ENCODE measurements at places on chromosomes 11 and 22.

GRCh38 chr22:32501836-32502752 is 27.5 kb downstream of the FBXO7 start:
- no peak for DNase-seq

- no peak for DNase-seq
Observed at GRCh38 chr22:24977370-24978221, 25.1 kb downstream of the KIAA1671 start.

DNA sequence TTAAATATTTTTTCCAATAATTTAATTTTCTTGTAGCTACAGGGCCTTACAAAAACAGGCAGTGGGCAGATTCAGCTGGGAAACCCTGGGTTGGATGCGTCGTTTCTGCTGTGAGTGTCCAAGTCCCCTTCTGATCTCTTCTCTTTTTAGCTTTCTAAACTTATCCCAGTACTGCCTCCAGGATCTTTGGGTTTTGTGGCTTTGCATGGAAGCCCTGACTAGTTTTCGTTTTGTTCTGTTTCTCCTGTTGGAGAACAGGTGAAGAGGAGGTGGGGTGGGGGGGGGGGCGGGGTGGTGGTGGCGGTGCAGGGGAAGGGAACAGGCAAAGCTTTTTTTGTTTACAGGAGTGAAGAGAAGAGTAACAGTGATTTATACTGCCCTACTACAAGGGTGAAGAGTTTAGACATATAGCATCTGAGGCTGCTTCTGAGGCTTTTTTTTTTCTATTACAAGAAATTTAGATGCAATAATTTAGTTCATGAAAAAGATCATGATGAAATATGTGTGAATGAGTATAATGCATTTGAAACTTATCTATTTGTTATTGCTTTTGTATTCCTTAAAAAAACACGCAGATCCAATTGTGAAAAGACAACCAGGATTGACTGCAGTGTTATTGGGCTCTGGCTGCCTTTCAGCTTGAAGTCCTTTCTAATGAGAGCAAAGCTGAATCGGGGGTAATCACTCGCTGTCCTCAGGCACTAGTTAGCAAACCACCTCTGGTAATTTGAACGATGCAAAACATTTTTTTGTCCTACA is 142.9 kb downstream of the NCAM1 start:
- no peak for DNase-seq

DNA sequence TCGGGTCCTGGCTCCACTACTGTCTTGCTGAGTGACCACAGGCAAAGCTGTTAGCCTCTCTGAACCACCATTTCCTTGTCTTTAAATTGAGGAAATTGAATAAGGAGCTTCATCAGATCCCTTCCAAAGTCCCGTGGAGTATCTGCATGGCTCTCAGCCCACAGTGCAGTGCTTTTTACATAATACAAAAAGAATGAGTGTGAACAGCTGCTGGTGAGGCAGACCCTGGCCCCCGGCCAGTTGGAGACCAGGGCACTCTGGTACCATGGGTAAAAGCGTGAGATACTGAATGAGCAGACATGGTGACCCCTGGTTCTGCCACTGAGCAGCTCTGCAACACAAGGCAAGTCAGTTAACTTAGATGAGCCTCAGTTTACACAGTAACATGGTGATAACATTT is 86.8 kb downstream of the GALNT18 start:
- peak; percentile 32 for DNase-seq

GRCh38 chr11:73752903-73753302 is 8.0 kb downstream of the RAB6A start:
- DNase-seq, result no peak

- no peak for DNase-seq
Observed at GRCh38 chr22:39723899-39724351, 153.4 kb downstream of the CACNA1I start.

- DNase-seq, result no peak
Observed at GRCh38 chr11:61851113-61851899, 23.2 kb downstream of the FADS2 start.

DNA sequence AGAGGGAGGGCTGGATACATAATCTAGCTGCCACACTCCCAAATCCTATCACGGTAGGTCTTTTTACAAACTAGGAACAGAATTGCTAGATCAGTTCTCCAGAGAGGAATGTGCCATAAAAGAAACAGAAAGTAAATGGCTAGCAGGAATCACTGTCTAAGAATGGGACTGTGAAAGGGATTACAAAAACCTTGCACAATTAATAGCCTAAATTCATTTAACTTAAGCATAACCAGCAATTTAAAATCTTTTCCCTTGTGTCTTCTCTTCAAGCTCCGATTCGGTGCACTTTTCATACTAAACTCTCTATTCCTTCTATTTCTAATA is 35.2 kb downstream of the APOL5 start:
- DNase-seq, result no peak

DNA sequence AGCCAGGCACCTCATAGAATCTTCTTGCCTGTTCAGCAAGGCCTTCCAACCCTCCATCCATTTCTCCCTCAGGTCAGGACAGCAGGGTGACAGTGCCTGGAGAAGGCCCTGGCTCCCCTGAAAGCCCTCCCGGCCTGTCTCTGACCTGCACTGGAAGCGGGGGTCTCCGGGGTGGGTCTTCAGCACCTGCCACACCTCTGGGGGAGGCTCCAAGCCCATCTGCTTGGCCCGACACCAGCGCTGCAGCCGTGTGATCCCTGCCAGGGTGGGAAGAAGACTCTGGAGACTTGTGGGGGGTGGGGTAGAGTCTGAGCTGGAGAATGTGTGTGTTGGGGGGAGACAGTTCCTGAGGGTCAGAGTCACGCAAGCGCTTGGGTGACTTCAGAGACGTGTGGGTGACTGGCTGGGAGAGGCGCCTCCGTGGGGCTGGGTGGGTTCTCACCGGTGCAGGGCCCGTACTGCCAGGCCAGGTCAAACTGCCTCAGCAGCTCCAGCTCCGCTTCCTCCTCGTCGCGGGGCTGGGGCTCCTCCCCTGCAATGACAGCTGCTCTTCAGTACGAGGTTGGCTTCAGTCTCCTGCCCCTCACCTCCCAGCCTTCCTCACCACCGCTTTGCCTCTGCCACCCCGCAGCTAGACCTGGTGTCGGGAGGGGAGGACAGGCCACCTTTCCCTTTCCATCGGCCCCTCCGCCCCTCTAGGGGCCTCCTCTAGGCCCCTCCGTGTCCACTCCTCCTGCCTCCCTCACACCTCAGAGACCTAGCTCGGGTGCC is 615 bp downstream of the POLD4 start:
- DNase-seq, result no peak

- no peak for DNase-seq
Observed at GRCh38 chr11:93728792-93729128, 12.5 kb downstream of the TAF1D start.

- DNase-seq, result peak; percentile 11
Observed at GRCh38 chr11:9972989-9973388, 309.1 kb downstream of the SWAP70 start.

DNA sequence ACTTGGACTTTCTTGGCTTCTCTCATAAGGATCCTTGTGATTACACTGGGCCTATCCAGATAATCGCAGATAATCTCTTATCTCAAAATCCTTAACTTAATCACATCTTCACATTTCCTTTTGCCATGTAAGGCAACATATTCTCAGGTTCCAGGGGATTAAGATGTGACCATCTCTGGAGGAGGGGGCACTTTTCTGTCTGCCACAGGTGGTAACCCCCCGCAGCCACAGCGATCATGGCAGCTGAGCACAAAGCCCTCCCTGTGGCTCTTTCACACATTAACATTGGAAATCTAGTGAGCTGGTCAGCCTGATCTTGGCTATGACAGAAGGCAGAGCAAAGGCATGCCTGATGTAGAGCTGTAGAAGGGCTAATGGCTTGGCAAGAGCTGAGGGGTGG is 69.1 kb upstream of the CD82 start:
- DNase-seq, result no peak

DNA sequence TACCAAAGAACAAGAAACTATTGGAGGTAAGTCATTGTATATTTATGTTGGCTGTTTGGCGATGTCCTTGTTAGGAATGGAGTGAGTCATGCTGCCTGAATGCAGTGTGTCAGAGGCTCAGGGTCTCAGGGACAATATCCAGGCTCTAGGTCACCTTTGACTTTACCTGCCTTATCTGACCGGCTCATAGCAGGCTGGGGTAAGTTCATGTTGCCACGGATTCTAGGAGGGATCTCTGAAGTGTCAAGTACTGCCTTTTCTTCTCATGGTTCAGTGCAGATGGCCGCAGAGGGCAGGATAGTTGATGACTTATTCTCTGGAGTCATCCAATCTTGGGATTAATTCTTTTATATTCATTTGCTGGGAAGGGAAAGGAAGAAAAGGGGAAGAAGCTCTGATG is 53.2 kb downstream of the SPON1 start:
- DNase-seq, result no peak

- DNase-seq, result no peak
Observed at GRCh38 chr22:38704654-38705234, 1.0 kb upstream of the GTPBP1 start.

- no peak for DNase-seq
Observed at GRCh38 chr11:105226091-105226490, 86.5 kb upstream of the CARD18 start.

DNA sequence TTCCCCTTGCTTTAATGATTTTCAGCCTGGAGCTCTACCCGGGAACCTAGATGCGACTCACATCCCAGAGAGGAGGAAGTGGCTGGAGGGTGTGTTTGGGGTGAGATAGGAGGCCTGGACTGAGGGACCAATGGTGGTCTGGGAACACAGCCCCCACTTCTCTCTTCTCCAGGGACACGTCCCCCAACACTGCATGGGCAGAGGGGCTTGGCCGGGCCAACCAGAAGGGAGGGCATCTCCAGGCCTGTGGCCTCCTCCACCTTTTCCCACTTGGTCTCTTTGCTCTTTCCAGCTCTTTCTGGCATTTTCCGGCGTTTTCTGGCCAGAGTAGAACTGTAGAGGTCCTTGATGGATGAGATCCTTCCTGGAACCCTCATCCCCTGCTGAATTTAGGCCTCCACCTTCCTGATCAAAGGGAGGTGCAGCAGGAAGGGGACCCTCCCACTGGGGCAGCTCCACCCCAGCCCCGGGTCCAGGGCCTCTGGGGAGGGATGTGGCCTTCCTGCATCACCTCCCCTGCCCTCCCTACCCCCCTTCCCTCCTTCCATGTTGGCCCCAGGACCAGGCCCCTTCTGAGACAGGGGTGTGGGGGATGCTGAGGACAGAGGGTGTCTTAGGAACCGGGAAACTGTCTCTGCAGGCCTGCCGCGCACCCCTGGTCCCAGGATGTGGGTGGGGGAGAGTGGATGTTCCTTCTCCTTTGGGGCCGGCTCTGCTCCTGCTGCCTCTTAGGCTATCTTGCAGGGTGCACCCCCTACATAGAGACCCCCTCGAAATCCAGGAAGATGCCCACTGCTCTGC is 24.4 kb downstream of the MRGPRG start:
- no peak for DNase-seq

- no peak for DNase-seq
Observed at GRCh38 chr11:14374922-14375830, 16.2 kb upstream of the RRAS2 start.

- no peak for DNase-seq
Observed at GRCh38 chr11:85752890-85753581, 57.9 kb downstream of the SYTL2 start.

GRCh38 chr11:13939961-13940906 is 22.3 kb upstream of the SPON1 start:
- DNase-seq, result no peak

GRCh38 chr11:125075900-125076317 is 12.8 kb downstream of the SLC37A2 start:
- no peak for DNase-seq

DNA sequence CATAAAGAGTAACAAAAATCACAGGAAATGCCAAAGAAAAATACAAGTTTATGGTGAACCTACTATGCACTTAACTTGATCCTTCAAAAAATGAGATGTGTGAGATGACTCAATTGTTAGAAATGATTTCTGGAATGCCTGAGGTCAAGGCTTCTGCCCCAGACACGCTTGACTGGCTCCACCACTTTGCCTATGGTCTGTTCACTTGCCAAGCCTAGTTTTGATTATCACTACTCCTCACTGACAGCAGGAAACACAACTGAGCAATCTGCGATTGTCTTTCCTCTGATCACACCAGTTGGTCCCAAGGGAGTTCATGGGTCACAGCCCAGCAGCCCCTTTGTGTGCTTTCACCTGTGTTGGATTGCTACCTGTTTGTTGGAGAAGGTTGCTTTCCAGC is 20.6 kb upstream of the PRDM10 start:
- DNase-seq, result no peak

- DNase-seq, result peak; percentile 96
Observed at GRCh38 chr22:46001426-46002106, 24.6 kb upstream of the WNT7B start.

- DNase-seq, result no peak
Observed at GRCh38 chr11:62498031-62498430, 48.6 kb downstream of the AHNAK start.

DNA sequence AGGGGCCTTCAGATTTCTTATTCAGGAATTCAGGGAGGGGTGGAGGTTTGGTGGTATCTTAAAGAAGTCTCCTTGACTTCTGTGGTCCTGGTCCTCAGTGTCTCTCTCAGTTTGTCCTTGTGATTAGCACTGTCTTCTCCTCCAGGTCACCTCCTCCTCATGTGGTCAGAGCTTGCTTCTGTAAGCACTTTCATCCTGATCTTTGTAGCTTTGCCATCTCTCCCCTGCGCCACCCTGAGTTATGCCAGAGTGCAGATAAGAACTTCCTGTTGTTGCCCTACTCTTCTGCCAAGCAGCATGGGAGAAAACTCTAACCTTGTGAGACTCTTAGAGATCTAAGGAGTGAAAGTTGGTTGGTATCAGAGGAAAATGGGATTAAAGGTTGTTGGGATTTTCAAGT is 30.9 kb downstream of the MICAL2 start:
- no peak for DNase-seq

DNA sequence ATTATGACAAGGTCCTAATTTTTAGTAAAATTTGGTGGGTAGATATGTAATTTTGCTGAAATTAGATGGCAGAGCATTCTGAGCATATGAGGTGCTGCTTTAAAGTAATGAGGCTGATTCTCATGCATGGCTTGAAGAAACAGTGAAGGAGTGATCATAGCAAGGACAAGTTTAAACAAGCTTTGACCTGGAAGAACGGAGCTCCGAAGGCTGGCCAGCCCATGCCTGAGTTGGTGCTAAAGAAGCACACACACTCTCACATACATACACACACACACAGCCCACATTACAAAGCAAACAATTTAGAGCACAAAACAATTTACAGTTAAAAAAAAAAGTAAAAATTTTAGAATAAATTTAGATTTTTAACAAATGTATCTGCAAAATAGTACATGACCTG is 150.7 kb downstream of the DCDC1 start:
- no peak for DNase-seq

DNA sequence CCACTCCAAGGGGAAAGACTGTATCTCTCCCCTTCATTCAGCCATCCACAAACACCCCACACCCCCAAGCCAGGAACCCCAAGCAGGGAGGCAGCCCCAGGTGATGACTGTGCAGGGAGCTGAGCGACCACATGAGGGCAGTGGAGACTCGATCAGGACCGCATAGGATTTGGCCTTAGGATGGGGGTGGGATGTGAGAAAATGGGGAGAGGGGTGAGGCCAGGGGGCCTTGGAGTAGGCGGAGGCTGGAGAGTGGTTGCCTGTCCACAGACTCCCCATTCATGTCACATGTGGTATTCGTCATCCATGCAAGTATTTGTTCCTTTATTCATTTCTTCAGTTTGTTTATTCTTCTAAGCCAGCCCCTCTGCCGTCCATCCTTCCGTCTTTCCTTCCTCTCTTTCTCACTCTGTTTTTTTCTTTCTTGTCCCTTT is 2.7 kb upstream of the RHOD start:
- DNase-seq, result peak; percentile 7

- DNase-seq, result no peak
Observed at GRCh38 chr22:42026705-42027104, 28.1 kb downstream of the WBP2NL start.

Measured in COR-L47 (cell line).